ENCODE measurements at places on chromosomes 2 and 18.
A peak's percentile ranks its signal among the peaks of the same experiment; 100 is the strongest.

DNA sequence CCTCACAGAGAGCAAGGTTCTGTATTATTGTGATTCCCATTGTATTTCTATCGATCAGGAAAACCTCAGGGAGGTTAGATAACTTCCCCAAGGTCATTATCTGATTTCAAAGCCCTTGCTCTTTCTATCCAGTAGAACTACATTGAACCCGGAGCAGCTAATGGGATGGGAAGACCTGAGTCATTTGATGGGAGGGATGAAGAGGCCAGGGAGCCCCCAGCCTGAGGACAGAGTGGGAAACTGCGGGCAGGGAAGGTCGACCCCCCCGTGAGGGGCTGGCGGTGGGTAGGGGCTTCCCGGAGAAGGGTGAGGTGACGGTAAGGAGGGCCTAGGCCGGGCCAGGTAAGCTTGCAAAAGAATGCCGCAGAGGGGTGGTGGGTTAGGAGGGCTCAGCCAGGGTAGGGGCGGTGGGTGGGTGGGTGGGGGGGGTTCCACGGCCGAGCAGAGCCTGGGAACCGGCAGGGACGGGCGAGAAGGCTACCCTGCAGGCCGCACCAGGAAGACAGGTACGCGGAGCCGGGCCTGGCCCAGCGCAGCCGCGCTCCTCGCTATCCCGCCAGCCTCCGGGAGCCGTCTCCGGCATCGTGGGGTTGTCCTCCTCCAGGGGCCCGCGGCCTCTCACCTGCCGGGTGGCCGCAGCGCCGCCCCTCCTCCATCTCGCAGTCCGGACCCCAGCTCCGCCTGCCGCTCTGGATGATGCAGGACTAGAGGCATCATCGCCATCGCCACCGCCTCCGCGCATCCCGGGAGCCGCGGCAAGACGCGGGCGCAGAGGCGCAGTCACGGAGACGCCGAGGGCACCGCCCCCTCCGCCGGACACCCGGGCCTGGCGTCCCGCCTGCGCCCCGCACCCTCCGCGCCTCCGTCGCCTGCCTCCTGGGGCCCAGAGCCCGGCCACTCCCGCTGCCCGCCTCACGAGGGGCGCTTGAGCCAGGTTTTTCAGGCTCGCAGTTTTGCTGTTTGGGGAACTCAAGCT is at the start of gene GPR75:
Gene GPR75, minus strand, starts transcription at position 762 of the 976 bp plus-strand sequence. CDS start 5,211 bp downstream, outside the sequence.
- no peak for DNase-seq

DNA sequence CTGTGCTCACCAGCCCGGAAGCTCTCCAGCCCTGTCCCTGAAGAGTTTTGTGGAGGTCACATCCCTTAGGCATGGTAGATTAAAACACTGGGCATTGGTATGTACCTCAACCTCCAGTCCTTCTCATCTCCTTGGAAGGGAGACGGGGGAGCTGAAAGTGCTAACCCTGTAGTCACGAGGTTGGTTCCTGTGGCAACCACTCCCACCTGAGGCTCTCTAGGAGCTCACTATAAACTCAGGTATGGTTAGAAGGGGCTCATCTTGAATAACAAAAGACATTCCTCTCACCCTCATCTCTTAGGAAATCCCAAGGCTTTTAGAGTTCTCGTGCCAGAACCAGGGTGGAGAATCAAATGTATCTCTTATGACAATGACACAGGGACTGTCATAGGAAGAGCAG is 43.0 kb upstream of the MGAT4A start:
- DNase-seq: no peak

DNA sequence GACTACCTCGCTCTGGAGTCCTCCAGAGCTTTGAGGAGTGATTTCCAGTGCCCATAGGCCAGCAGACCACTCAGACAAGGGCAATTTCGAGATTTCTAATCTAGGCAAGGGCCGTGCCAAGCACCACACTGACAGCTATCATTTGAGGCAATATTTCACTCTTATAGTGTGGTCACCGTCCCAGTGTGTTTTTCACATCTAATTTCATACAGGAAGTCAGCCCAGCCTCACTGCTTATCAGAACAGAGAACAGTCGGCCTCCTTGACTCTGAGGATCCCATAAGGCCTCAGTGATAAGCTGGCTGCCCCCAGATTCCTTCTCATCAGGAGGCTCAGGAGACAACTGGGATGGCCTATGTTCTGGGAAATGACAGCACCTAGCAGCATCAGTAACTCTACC is 581 bp downstream of the CAPN14 start:
- no peak for DNase-seq

- DNase-seq: no peak
These were observed 479.3 kb downstream of the CPS1 start for GRCh38 chr2:211035548-211036185.

- DNase-seq: no peak
These were observed 43.6 kb downstream of the TSPYL6 start for GRCh38 chr2:54212456-54212855.

DNA sequence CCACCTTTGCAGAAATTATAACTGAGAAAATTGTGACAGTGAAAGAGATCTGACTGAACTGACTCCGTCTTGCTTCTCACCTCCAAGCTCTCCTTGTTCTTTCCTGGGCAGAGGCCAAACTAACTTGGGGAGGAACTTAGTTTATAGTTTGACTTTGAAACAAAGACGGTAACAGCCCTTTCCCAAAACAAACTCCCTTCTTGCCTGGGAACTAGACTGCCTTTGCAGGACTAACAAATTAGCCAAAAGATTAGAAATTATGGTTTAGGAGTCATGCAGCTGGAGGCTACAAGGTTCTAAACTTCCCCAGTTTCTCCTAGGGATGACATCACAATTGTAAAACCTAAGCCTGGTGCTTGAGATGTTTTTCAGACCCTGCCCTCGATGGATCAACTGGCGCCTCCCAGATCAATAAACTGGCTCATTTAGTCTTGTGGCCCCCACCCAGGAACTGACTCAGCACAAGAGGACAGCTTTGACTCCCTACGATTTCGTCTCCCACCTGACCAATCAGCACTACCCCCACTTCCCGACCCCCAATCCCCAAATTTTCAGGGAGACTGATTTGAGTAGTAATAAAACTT is 137.7 kb downstream of the ALPK2 start:
- no peak for DNase-seq

DNA sequence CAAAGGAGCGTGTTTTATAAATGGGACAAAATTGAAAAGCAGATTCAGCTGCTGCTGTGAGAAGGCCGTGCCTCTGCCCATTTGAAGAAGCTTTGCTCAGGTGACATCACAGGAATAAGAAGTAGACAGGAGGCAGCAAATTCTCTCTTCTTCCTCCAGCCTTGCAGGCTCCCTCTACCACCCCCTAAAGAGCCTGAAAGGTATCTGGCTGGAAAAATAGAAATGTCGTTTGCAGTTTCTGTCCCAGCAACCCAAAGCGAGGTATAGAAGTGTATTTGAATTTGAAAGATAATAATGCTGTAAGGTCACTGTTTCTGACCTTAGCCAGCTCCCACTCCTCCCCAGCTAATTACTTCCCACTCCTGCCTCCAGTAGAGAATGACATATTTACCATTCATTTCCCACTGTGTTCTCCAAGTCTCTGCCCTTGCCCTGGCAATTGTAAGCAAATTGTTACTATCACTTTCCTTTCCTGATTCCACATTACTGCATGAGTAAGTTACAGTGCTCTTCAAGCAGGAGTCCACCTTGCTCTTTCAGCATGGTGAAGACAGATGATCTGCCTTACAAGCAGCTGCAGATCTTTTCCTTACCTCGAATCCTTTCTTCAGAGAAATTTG is 56.8 kb upstream of the RASGRP3 start:
- DNase-seq: no peak

DNA sequence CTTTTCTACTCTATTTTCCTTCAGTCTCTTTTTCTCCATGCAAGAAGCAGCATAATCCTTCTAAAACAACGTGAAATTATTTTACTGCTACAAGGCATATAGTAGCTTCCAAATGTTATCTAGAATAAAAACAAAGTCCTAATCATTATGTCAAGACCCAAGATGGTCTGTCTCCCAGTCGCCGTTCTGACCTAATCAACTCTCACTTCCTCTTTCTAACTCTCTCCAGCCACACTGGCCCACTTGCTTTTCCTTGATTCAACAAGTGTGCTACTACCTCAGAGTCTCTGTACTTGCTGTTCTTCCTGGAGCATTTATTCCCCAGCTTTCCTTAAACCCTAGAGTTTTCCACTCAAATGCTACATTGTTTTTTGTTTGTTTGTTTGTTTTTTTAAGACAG is 1491.2 kb downstream of the LRP1B start:
- no peak for DNase-seq

DNA sequence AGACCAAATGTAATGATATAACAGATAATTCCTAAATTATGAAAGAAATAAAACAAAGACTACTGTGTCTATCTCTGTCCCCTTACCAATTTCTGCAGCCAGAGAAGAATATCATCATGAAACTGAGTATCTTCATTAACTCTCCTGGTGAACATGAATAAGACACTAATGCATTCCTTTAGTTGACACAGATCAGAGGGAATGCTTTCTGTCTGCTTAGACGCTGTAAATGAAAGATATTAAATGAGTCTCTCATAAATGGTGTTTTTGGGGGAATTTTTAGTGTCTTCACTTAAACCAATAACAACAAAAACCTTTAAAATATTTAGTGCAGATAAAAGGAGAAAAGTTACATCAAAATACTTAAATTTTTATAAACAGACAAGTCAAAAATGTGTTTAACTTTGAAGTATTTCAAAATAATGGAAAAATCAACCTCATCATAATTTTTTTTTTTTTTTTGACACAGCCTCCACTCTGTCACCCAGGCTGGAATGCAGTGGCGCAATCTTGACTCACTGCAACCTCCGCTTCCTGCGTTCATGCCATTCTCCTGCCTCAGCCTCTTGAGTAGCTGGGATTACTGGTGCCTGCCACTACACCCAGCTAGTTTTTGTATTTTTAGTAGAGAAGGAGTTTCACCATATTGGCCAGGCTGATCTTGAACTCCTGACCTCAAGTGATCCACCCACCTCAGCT is 16.0 kb downstream of the EPG5 start:
- no peak for DNase-seq

DNA sequence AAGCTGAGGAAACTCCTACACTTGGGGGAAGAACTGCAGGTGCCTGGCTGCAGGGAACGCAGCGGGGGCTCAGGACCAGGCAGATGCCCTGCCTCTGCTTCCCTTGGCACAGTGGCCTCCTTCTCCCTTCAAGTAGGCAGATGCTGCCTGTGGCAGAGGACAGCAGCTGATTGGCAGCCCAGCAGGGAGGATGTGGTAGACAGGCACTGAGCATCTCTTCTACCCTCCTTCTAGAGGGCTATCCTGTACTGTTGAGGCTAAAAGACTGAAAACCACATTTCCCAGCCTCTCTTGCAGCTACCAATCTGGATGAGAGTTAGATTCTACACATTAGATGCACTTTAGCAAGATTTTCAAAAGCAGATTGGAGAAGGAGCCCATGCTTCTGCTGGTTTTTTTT is 105.7 kb downstream of the MSH2 start:
- DNase-seq: no peak

DNA sequence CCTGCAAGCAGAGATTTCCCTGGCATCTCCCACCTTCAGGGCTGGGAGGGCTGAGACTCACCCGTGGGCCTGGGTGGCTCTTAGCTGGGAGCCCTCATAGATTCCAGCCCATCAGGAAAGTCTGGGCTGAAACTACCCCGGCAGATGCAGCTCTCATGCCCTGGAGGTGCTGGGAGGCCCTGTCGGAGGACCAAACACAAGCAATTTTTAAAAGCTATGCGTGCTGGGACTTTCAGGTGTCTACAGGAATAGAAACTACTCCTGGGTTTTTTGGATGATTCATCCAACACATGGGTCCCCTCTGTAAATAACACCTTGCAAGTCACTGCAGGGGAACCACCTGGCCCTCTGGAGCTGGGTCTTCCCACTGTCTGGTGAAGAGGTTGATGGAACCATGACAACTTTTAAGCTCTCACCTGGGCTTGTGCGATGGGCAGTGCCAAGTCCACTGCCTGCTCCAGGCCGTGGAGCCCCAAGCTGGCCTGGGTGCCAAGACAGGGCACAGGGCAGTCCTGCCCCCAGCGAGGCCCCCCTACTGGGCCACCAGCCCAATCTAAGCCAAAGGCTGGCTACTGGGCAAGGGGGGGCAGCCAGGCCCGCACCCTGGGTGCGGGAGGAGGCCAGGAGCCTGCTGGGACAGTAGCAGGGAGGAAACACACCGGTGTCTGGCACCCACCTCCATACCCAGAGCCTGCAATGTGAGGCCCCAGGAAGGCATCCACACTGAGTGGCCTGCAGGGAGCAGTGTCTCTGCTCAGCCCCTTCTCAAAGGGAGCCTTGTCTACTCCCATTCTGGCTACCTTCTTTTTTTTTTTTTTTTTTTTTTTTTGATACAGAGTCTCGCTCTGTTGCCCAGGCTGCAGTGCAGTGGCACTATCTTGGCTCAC is 1.1 kb upstream of the GPR55 start:
- peak; percentile 78 for DNase-seq

GRCh38 chr2:37780387-37780676 is 108.9 kb upstream of the CDC42EP3 start:
- DNase-seq: no peak

GRCh38 chr2:67997528-67997900 is 65.3 kb downstream of the C1D start:
- no peak for DNase-seq

DNA sequence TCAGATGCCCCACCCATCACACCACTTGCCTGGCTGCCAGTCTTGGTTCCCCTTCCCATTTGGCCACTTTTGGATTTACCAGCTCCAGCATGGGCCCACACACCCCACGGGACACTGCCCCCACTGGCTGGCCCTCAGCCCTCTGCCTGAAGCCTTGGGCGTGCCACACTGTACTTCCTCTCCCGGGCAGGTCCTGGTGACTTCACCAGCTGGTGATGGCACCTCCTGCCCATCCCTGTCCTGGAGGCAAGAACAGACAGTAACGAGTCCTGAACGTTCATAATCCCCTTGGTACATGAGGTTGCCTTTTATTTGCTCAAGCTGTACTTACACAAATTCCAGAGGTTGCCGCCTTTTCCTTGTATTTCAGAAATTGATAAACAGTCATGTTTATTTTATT is 81.1 kb downstream of the TMEM17 start:
- DNase-seq: no peak

Data from GM06990 (cell line).